Thoracic aorta (tissue), 2 donors: ENCODE measurements at places on chromosomes 6 and 20.
A peak's percentile ranks its signal among the peaks of the same experiment; 100 is the strongest.

- DNase-seq = no peak
These were observed 99.0 kb upstream of the ADGRF1 start for GRCh38 chr6:47141171-47141570.

DNA sequence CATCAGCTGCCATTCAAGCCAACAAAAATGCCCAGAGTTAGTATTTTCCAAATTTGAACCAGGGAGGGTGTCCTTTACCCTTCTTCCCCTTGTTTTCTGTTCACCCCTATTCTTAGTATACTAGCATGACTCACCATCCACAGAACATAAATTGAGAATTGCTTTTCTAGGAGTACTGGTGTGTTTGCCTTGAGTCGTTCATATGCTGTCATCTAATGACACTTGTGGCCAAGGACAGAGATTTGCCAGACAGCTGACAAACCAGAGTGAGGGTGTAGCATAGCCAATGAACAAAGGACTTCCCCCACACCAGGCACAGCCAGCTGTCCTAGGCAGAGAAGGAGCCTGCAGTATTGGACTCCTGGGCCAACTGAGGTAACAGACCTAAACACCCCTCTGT is 62.2 kb downstream of the FILIP1 start:
- peak; percentile 13 for DNase-seq

- DNase-seq = no peak
These were observed 125.7 kb upstream of the MTHFD1L start for GRCh38 chr6:150739711-150740349.

- DNase-seq = no peak
These were observed 123.8 kb downstream of the TAF4 start for GRCh38 chr20:61941721-61942405.

DNA sequence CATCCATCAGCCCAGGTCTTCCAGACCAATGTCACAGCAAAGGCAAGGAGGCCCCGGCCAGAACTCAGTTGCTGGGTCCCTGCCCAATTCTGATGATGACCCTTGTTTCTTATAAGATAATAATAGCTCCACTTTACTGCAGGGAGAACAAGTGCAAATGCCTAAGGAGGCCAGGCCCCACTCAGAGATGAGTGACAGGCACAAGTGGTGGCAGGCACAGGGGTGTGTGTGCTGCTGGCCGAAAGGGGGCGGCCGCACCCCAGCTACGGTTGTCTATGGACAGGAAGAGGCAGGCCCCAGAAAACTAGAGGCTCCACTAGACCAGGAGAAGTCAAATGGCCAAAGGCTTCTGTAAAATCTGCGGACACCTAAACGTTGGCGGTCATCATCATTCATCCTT is 28.6 kb downstream of the GNAS-AS1 start:
- DNase-seq = no peak

- DNase-seq = peak; percentile 11
These were observed 764 bp upstream of the SNAP25 start for GRCh38 chr20:10217721-10218410.
